ENCODE measurements at places on chromosomes 16 and 17. TPM values are rescaled to one million over a fixed set of nuclear protein-coding genes. Genes with fewer than 3 reads are reported as not detected.

DNA sequence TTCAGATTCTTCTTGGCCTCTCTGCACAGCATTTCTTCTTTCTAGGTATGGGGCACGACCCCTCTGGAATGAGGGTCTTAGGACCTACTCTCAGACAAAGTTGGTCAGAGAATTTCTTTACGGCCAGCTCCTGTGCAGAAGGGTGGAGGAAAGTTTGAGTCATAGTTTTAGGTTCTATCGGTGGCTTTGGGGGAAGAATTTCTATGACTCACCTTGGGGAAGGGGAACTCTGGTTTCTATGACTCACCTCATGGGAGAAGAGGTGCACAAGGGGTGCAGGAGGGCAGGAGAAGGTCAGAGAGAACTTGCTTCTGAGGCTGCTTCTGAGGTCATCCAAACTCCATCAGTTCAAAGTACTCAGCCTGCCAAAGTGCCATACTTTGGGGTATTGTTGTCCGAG is 2.5 kb upstream of the ABCC12 start:
- H3K27me3 ChIP-seq, result no peaks in the 10 kb centered on the region
- no peak for DNase-seq
- H3K4me3 ChIP-seq, result no peak overlapping the region
- no peaks in the 10 kb centered on the region for H3K36me3 ChIP-seq
- H3K4me1 ChIP-seq, result peaks cover 4% of the 10 kb centered on the region
- no peak overlapping the region for H3K27ac ChIP-seq

The NOXO1 gene
- total RNA-seq, result 0.84 TPM

- H3K4me3 ChIP-seq, result no peak overlapping the region
- no peak overlapping the region for H3K27ac ChIP-seq
- peaks cover 8% of the 10 kb centered on the region for H3K4me1 ChIP-seq
- H3K36me3 ChIP-seq, result no peaks in the 10 kb centered on the region
Measured at GRCh38 chr17:46974086-46974485, 5.0 kb downstream of the RPRML start.

The KARS1 gene
- 124 TPM for total RNA-seq

DNA sequence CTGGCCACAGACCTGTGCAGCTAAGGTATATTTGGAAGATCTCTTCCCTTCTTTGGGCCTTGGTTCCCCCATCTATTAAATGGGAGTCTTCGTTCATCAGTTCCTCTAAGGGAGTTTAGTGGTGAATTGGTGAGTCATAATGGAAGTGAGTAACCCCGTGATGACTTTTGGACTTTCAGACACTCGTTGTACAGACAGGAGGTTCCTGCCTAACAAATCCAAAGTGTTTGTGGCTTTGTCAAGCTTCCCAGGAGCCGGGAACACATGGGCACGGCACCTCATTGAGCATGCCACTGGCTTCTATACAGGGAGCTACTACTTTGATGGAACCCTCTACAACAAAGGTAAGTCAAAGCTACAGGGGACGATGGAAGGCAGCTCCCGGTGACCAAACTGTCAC is 40.4 kb downstream of the WSCD1 start:
- no peak overlapping the region for H3K27ac ChIP-seq
- H3K27me3 ChIP-seq, result no peaks in the 10 kb centered on the region
- no peaks in the 10 kb centered on the region for H3K4me1 ChIP-seq
- DNase-seq, result no peak
- H3K4me3 ChIP-seq, result no peak overlapping the region

DNA sequence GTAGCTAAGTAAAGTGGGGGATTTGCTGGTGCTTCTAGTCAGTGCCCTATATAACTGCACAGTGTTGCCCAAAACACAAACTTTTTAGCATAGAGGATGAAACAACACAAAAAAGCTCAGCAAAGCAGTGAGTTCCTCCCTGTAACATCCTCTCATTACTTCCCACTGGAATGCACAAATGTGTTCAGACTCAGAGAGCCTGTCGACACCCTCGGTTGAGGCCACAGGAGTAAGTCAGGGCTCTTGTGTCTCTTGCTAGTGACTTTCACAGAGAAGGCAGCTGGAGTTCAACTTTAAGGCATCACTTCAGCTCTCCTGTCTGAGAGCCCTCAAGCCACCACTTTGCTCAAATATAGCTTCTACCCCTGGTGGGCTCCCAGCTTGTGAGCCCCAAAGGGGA is 107.2 kb upstream of the NETO2 start:
- no peaks in the 10 kb centered on the region for H3K36me3 ChIP-seq
- H3K4me3 ChIP-seq, result no peak overlapping the region
- no peaks in the 10 kb centered on the region for H3K27me3 ChIP-seq
- H3K4me1 ChIP-seq, result no peaks in the 10 kb centered on the region
- DNase-seq, result no peak

- H3K4me3 ChIP-seq, result no peak overlapping the region
- DNase-seq, result no peak
- no peaks in the 10 kb centered on the region for H3K36me3 ChIP-seq
Measured at GRCh38 chr16:71205482-71206131, 24.9 kb downstream of the HYDIN start.

The CCL7 gene
- not detected for total RNA-seq

The SSTR5 gene
- total RNA-seq, result not detected

The RPL38 gene
- total RNA-seq, result 2,053 TPM

The KRTAP4-9 gene
- not detected for total RNA-seq

DNA sequence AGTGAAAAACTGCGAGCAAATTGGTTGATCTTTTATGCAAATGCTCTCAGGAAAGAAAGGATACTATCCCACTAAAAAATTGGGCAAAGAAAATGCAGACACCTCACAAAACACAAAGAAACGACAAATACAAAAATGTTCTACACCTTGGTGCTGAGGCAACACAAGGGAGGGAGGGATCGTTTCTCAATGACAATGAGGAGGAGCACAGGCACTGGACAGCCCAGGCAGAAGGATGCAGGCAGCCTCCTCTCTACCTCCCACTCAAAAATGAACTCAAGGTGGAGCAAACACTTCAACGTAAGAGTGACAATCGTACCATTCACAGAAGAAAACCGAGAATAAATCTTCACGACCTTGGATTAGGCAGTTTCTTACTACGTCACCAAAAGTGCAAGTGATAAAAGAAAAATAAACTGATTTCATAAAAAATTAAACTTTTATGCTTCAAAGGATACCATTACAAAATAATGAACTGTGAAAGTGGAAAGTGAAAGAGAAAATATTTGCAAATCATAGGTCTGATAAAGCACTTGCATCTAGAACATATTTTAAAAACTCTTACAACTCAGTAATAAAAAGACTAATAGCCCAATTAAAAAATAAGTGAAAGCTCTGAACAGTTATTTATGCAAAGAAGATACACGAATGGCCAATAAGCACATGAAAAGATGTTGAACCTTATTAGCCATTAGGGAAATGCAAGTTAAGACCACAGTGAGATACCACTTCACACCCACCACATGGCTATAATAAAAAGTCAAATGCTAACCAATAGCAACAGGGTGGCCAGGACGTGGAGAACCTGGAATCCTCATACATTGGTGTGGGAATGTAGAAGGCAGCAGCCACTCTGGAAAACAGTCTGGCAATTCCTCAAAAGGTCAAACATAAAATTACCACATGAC is 80.8 kb upstream of the TRAP1 start:
- H3K27me3 ChIP-seq, result no peaks in the 10 kb centered on the region
- no peak overlapping the region for H3K4me3 ChIP-seq
- DNase-seq, result no peak
- peaks cover 65% of the 10 kb centered on the region for H3K4me1 ChIP-seq

- H3K27ac ChIP-seq, result no peak within 1 kb of the TSS
- H3K36me3 ChIP-seq, result no peaks in the 10 kb centered on the region
- no peaks in the 10 kb centered on the region for H3K4me1 ChIP-seq
- no peak within 1 kb of the TSS for H3K4me3 ChIP-seq
- no peak for DNase-seq
Measured at GRCh38 chr17:28505986-28506665, at the start of gene FOXN1. Gene FOXN1, plus strand, starts transcription at chr17:28506348. Its CDS starts 17,622 bp downstream, at chr17:28523970.

DNA sequence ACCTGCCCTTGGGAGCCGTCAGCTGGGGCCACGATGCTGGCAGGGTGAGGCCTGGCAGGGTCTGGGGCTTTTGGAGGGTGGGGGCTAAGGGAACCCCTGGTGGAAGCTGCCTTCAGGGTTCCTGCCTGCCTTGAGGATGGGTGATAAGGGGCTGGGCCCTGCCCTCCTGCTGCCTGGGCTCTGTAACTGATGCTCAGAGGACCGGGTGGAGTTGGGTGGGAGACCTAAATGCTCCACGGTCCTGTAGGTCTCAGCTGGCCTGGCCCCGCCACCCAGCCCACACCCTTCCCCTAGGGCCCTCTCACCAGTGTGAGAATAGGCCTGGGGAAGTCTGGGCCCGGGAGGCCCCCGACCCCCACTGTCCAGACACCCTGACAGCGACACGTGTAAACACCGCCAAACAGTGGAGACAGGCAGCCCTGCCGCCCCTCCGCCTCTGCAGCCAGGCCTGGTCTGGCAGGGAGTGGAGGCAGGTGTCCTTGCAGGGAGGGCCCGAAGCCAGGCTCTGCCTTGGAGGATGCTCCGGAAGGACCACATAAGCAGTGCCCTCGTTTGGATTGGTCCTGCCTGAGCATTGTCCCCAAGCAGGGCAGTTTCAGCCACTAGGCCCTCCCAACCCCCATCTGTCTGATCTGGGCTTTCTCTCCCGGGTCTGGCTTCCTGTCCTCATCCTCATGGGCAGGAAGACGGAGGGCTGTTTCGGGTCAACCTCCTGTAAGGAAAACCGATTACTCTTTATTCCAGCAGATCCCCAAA is 6.5 kb upstream of the BAHCC1 start:
- no peaks in the 10 kb centered on the region for H3K36me3 ChIP-seq
- H3K4me1 ChIP-seq, result peaks cover 9% of the 10 kb centered on the region
- no peak overlapping the region for H3K4me3 ChIP-seq
- DNase-seq, result no peak
- H3K27me3 ChIP-seq, result peaks cover 37% of the 10 kb centered on the region
- no peak overlapping the region for H3K27ac ChIP-seq

The KIF18B gene
- not detected for total RNA-seq

- H3K27me3 ChIP-seq, result no peaks in the 10 kb centered on the region
- H3K4me3 ChIP-seq, result no peak overlapping the region
- peak; percentile 18 for DNase-seq
- H3K36me3 ChIP-seq, result no peaks in the 10 kb centered on the region
- H3K4me1 ChIP-seq, result peaks cover 27% of the 10 kb centered on the region
Measured at GRCh38 chr17:20073055-20073979, 64.2 kb downstream of the SPECC1 start.

Data from CD4-positive, alpha-beta memory T cell (primary cell).